Testis (tissue), 5 donors: ENCODE measurements at places on chromosomes 5 and 9. TPM values are rescaled to one million over a fixed set of nuclear protein-coding genes. Genes with fewer than 3 reads are reported as not detected.

DNA sequence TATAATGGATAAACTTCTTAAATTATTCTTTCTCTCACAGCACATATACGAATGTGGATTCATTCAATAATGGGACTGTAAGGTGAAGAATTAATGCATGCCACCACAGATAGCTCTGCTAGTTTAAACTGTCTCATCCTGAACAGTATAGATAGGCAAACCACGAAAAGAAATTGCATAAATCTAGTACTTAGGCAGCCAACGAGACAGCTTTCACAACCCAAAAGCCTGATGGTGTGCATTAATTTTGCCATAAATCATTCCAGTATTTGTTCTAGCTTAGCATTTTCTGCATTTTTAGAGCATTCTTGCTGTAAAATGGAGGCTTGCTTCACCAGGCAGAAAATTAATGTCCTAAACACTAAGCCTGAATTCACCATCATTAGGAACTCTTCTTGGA is 834.2 kb upstream of the DMAC1 start:
- DNase-seq: no peak

DNA sequence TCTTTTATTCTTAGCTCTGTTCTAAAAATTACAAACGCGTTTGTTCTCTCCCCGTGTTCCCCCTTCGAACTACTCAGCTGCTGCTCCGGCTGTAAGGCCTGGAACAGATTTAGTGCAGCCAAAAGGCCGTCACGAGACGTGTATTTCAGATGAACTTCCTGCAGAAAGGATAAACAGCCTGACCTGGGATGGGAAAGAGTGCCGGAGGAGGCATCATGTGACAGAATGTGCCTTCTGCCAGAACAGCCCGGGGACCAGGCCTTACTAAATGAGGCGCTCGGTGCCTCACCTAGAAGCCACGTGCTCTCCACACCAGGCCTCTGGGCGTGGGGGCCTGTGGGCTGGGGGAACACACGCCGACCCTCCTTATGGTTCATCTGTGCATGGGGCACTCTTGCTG is 94.7 kb downstream of the PPARGC1B start:
- DNase-seq: peak; percentile 80

DNA sequence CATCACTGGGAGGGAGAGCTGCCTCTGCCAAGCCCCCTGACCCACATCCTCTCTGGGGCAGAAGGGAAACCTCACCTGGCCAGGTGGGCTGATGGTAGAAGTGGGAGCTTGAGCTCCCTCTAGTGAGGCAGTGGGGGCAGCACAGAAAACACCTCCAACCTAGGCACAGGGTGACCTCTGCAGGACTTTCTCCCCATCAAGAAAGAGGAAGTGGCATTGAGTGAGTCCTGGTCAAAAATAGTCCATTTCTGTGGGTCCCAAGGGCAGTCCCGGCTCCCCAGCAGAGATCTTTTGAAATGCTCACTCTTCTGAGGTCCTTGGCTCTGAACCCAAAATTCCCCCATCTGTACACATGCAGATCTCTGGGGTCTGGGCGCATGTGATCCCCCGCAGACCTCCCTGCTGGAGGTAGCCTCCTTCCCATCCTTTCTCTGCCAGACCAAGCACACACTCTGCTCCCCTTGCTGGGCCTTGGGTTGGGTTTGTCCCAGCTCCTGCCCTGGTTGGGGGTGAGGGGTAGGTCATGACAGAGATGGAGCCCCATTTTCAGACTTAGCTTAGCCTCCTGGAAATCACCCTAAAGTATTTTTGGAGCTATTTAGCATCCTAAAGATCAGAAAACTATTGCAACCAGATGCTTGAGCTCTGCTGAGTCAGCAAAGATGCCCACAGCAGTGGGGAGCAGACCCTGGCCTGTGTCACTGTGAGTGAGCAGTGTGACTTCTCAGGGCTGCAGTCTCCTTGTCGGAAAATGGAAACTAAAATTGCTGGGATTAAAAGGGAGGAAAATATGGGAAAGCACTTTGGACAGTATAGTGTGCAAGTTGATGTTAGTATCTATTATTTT is 41.6 kb upstream of the LCP2 start:
- no peak for DNase-seq

GRCh38 chr9:110640736-110641135 is 27.9 kb upstream of the MUSK start:
- DNase-seq: no peak

- no peak for DNase-seq
These were observed 235.5 kb downstream of the ARHGEF28 start for GRCh38 chr5:73861313-73861988.

Gene MRPL22
- total RNA-seq: 28.1 TPM

- DNase-seq: no peak
These were observed 356.1 kb downstream of the TRIM32 start for GRCh38 chr9:117043159-117043558.

Gene ZDHHC11
- 39.7 TPM for total RNA-seq

DNA sequence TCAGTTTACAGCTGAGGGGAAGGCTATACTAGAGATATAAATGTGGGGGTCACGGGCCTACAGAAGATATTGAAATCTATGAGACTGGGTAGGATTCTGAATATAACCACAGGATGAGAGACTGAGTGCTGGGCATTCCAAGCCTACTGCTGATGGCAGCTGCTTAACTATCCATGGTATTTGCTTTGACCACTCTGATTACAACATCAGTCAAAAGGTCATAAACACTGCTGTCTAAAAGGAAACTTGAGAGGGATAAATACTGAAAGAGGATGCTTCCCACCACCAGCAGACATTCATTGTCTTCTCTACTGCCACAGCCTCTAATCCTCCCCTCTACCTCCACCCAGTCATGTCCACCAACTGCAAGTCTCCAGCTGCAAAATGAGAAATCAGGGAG is 3.8 kb downstream of the ZNF622 start:
- DNase-seq: no peak

DNA sequence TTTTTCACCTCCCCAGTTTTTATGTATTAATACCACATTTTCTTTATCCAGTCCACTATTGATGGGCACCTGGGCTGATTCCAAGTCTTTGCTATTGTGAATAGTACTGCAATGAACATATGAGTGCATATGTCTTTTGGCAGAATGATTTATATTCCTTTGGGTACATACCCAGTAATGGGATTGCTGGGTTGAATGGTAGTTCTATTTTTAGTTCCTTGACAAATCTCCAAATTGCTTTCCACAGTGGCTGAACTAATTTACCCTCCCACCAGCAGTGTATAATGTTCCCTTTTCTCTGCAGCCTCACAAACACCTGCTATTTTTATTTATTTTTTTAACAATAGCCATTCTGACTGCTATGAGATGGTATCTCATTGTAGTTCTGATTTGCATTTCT is 340.2 kb downstream of the ADAMTS6 start:
- DNase-seq: no peak

- DNase-seq: no peak
These were observed 64.8 kb downstream of the DPYSL3 start for GRCh38 chr5:147445090-147445489.

Gene ADGRV1
- 18.0 TPM for total RNA-seq

- DNase-seq: no peak
These were observed 364.6 kb downstream of the TLE4 start for GRCh38 chr9:79936336-79936735.

DNA sequence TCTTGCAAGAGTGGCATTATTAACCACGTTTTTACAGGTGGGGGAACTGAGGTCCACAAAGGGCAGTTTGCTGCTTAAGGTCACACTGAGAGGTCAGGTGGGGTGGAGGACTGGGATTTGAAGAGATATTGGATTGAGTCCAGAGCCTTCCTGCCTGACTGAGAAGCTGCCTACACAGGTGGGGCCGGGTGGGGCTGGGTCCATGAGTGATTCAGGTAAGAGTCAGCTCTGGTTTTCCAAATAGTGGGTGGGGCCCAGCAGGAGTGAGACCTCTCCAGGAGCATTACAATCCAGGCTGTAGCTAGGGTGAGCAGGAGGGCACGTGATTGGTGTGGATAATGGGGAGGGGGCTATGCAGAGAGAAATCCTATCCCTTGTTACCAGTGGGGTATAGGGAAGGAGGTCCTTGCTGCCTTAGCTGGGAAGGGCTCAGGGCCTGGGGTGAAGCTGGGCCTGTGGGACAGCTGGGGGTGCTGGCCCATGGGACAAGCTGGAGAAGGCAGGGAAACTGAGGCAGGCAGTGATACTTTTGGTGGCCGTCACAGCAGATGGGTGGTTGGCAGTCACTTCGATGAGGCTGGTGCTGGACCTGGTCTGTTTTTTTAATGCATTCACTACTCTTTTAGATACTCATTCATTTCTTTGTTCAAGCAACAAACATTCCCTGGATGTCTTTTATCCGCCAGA is 2.9 kb upstream of the PTGS1 start:
- DNase-seq: no peak

GRCh38 chr5:10485142-10485795 is 43.6 kb downstream of the ROPN1L start:
- DNase-seq: peak; percentile 72

DNA sequence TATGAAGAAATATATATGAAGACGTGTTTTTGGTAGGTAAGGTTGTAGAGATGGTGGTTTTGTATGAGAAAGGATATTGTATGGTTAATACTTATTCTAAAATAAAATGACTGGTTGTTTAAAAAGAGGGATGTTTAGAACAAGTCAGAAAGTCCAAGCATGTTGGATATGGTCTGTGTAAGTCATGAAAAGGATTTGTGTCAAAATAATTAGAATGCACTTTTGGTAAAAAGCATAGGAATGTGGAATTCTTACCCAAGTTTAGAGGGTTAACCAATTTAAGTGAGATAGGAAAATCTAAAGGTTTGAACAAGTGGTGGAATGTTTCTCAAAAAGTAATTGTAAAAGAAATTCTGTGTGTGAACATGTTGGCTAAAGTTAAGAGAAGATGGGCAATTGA is 1556.5 kb upstream of the C9orf72 start:
- DNase-seq: no peak

Gene SLC36A2
- 0.43 TPM for total RNA-seq

GRCh38 chr5:8805653-8806052 is 740.2 kb downstream of the SEMA5A start:
- DNase-seq: no peak

GRCh38 chr9:129640871-129641749 is 841 bp downstream of the ASB6 start:
- DNase-seq: no peak

GRCh38 chr5:44257221-44257620 is 132.0 kb downstream of the FGF10 start:
- DNase-seq: no peak

Gene ANXA2R
- 5.1 TPM for total RNA-seq
